ENCODE measurements at places on chromosomes 7 and 10.

DNA sequence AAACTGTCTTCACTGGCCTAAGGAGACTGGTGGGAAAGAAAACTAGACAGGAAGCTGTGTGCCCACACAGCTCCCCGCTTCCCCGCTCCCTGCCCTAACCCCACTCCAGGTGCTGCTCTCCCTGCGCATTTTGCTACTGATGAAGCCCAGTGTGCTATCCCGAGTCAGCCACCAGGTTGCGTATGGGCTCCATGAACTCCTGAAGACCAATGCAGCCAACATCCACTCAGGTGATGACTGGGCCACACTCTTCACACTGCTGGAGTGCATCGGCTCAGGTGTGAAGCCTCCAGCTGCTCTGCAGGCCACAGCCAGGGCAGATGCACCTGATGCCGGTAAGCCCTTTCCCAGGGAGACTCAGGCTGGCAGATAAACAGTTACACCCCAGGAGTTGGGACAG is 20.3 kb upstream of the NFKB2 start:
- no peak for DNase-seq

DNA sequence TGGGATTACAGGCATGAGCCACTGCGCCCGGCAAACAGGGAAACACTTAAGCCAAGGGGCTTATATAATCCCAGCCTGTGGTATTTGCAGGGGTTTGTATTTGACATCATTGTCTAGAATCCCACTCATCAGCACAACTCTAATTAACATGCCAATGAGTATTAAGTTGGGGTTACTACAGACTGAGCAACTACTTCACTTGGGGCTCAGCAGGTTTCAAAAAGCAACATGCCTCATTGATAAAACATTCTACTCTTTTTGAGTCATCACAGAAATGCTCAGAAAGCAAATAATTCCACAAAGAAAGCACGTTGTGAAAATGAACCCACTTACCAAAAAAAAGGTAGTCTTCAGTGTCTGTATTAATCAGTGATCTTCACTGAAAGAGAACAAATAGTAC is 236.9 kb upstream of the CELF2 start:
- DNase-seq = no peak

DNA sequence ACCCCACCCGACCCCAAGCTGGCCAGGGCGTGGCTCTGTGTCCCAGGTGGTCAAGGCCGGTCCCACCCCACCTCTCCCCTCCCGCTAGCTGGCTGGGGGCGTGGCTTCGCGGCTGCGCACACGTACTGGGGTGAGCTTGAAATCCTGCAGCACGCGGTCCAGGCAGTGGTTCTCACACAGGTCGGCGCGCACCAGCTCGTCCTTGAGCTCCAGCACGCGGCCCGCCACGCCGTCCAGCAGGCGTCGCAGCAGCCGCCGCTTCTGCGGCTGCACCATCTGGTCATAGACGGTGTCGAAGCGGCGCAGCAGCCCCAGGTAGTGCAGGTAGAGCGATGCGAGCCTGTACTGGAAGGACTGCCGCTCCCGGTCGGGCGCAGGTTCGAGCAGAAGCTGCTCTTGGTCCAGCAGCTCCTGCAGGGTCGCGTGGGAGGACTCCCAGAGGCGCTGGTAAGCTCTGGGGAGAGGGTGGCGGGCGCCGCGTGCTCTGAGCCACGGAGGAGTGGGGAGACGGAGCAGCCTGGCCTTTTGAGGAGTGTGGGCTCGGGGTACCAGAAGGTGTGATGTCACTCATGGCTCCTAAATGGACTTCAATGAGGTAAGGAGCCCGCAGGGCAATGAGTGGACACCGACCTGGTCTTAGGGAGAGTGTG is 5.8 kb downstream of the H2BK1 start:
- no peak for DNase-seq

GRCh38 chr10:29102233-29102632 is 186.6 kb upstream of the LYZL1 start:
- DNase-seq = peak; percentile 16

- DNase-seq = no peak
Observed at GRCh38 chr7:157909370-157909769, 572.6 kb downstream of the DNAJB6 start.

DNA sequence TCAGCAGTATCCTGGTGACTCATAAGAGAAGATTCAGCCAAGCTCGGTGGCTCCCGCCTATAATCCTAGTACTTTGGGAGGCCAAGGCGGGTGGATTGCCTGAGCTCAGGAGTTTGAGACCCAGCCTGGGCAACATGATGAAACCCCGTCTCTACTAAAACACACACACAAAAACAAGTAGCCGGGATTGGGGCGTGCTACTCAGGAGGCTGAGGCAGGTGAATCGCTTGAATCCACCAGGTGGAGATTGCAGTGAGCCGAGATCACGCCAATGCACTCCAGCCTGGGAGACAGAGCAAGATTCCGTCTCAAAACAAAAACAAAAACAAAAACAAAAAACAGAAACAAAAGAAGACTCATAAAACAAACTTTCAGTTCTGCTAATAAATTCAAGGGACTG is 551.1 kb upstream of the POT1 start:
- DNase-seq = no peak

- no peak for DNase-seq
Observed at GRCh38 chr10:97705006-97705670, 8.4 kb upstream of the MARVELD1 start.

DNA sequence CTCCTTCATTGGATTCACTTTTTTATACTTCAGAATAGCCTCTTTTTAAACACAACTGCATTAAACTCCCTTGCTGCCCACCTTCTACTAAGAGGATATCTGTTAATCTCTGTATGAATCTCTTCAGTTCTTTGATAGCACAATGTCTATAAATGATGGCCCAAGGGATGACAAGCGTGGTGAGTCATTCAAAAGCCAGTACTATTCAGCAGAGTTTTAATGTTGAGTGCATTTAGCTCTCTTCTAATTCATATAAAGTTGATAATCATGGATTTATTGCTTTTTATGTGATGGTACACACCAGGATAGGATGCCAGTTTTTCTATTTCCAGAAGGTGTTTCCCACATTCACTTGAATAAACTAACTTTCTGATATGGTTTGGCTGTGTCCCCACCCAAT is 57.4 kb upstream of the HECTD2 start:
- no peak for DNase-seq

GRCh38 chr10:119517235-119518141 is 25.0 kb downstream of the RGS10 start:
- peak; percentile 21 for DNase-seq

DNA sequence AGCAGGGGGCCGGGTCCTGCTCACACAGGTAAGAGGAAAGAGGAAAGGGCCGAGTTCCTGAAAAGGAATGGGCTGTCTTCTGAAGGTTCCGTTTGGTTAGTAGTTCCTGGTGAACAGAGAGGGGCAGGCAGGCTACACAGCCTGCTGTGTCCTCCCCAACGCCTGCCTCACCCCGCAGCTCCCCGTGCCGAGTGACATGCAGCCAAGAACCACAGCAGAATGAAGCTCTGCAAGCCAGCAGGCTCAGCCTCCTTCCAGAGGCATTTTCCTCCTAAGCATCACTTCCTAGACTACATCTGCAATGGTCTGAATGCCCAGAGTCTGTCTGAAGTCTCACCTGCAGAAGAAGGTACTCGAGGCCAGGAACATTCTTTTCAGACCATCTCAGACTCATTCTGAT is 202.4 kb upstream of the TCERG1L start:
- DNase-seq = peak; percentile 26

DNA sequence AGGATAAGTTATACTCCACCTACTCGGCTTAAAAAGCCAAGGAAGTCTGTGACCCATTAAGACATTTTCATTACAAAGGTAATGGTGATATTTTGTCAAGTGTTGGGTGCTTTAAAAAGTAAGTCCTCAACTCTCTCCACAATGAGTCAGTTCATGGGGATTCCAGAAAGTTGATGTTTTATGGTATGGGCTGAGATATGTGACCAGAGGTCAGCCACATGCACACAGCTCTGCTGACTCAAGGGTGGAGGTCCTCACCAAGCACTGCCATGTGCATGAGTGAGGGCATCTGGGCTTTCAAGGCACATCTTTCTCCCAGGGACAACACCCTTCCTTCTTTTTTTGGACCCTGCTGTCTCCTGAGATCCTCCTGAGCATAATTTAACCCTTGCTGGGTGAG is 292.9 kb downstream of the PTEN start:
- no peak for DNase-seq

GRCh38 chr10:86295351-86295750 is 71.2 kb downstream of the GRID1 start:
- no peak for DNase-seq

- no peak for DNase-seq
Observed at GRCh38 chr10:30811276-30812017, 181.9 kb upstream of the LYZL2 start.

GRCh38 chr10:84156768-84157167 is 16.8 kb upstream of the GPR15LG start:
- no peak for DNase-seq

DNA sequence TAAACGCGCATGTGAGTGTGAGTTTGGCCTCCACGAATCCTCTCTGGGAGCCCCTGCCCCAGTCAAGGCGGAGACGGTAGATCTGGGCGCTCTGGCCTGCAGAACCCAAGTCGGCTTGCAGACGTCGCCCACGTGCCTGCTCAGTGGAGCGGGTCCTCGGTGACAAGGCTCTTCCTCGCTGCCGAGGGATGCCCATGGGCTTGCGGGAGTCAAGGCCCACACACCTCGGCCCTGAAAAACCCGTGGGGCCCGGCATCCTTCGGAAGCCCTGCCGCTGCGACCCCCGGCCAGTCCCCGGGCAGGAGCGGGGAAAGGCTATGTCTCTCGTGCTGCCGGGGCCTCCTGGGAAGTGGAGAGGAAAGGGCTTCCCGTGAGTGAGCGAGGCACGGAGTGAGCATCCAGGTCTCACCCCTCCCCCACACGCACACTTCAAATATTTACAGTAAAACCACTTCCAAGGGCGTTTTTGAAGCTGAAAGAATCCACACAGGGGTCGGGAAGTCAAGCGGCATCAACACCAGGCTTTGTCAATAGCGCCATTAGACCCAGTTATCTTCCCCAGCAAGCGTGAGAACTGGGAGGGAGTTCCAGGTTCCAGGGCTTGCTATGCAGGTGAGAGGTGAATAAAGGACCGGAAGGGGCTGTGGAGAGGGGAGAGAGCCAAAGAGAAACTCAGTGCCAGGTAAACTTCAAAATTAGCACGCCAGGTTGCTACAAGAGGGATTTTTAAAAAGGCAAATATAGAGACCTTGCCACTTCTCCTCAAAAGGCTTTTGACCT is 1.1 kb upstream of the MNX1 start:
- DNase-seq = no peak

DNA sequence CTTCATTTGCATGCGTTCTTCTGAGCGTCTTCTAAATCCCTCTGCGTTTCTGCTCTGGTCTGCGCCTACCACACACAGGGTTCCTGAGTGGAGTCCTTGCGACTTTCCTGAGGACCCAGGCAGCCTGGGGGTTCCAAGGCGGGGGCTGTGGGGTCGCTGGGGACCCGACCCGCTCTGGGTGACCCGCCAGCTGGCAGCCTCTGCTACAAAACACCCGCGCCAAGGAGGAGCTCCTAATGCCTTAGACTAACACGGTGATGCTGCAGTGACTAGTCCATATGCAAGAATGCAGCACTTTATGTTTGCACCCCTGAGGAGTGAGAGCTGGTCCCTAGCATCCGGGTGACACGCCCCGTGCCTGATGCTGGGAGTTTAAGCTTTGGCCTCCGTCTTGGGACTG is 367.0 kb upstream of the POM121L12 start:
- no peak for DNase-seq

DNA sequence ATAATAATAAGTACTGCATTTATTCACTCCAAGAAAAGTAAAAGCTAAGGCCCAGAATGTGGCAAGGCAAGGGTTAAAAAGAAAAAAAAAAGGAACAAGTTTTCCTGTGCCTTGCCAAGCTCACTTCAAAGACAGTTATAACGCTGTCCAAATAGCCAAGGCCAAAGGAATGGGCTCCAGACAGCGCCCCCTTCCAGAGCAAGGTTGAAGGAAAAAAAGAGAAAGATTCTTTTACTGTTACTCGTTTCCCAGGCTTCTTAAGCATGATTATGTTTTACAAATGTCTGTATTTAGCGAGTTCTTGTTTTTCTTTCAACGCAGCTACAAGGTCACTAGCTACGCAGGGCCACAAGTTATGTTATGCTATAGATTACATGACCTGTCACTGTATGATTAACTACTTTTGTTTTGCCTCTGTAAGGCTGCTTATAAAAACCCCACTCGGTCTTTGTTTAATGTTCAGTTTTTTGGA is 9.1 kb upstream of the EIF4H start:
- DNase-seq = no peak

DNA sequence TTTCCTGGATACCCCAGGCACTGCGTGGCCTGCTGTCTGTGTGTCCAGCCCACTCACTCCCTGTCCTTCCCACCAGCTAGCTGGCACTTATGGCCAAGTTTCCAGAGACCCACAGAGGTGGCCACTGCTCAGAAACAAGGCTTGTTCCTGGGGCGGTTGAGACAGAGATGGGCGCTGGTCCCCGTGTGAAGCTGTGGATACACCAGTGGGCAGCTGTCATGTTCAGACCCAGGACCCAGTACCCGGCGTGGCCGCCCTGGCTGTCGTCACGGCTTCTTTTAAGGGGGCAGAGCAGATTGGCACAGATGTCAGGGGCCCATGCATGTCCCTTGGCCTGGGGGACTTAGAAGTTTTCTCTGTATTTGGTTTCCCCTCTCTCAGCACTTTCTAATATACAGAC is 36.3 kb downstream of the FOXL3 start:
- DNase-seq = no peak

- peak; percentile 57 for DNase-seq
Observed at GRCh38 chr7:87934699-87935383, 790 bp downstream of the ADAM22 start.

GRCh38 chr7:99792967-99793366 is 9.0 kb upstream of the CYP3A4 start:
- no peak for DNase-seq

DNA sequence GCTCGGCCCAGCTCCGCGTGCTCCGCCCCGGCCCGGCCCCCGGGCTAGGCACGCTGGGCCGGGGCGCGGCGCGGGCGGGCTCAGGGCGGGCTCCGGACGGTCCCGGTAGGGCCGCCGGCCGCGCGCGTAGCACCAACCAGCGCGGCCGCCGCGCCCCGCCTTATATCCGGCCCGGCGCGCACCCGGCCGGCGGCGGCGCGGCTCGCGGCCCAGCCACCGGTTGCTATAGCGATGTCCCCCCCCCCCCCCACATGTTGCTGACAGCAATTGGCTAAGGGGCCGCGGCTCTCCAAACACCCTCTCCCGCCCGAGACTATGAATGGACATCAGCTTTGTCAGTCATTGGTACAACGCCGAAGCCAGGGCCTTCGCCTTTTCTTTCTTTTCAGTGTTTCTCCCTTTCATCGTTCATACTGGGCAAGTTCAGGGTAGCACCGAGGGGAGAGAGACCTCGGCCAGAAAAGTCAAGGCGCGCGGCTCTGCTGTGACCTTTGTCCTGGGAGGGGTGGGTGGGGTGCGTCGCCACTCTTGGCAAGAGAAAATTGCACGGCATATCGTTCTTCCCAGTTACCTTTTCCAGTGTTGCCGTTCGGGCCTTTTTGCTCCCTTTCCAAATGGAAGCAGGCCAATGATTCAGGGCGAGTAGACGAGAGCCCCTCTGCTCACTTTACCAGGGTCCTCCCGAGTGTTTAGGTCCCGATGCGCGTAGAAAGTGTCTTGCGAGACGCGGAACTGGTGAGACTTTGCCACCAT is 354.2 kb downstream of the DNAJB6 start:
- peak; percentile 87 for DNase-seq
